Fibroblast of skin of abdomen (primary cell): ENCODE measurements at places on chromosomes 16 and 17.

DNA sequence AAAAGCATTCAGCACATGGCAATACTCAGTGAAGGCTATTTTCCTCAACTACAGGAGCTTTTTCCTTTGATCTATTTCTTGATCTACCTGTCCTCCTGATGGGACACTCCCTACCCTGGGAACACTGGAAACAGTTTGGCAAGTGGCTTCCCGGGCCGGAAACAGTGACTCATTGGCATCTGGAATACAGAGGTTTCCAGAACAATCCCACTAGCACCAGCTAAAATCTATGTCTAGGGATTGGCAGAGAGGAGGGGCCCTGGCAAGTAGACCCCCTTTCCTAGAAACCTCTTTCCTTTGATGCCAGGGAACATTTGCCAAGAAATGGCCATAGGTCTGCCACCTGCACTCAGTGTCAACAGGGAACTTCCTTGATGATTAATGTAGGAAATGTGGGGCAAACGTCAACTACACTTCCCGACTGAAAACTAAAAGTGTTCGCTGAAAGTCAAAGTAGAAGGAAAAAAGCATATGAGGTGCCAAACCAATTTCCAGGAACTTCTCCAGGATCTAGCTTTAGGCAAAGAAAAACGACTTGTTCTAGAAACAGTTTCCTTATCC is 30.4 kb upstream of the FBXW10B start:
- peak; percentile 23 for DNase-seq

- DNase-seq = no peak
Measured at GRCh38 chr17:42700586-42701289, 18.4 kb downstream of the CNTNAP1 start.

- DNase-seq = no peak
Measured at GRCh38 chr17:45715787-45716186, 68.3 kb upstream of the CRHR1 start.

GRCh38 chr16:79725051-79725450 is 124.5 kb upstream of the MAF start:
- DNase-seq = no peak

GRCh38 chr16:81618661-81619060 is 160.4 kb upstream of the PLCG2 start:
- DNase-seq = no peak

DNA sequence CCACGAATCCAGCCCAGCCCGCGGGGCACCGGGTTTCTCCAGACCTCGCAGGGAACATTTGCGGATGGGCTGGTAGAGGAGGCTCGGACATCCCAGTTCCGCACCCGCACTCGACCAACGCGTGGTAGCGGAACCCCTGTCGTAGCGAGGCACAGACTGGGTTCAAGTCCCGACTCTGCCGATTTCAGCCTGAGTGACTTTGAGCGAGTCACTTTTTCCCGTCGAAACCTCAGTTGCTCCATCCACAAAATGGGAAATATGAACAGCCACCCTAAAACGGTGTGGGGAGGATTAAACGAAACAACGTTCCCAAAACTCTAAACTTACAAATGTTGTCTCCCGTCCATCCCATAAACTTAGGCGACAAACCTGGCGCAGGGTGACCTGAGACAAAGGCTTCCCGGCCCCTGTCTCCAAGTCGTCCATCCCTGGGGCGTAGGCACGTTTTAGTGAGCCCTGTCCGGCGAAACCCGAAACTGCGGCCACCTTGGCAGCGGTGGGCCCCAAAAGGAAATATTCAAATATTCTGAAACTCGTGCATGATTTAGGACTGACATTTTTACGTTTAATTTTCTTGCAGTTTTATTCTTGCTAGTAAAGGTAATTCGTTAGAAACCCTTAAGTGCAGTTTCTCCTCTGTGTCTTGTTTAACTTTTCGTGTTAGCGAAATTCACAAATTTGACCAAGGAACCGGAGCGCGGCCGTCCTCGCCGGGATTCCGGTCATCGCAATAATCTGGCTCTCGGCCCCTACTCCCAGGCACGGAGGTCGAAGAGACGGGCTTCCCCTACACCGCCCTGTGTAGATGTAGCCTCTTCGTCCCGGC is 1.9 kb upstream of the MLLT6 start:
- no peak for DNase-seq

DNA sequence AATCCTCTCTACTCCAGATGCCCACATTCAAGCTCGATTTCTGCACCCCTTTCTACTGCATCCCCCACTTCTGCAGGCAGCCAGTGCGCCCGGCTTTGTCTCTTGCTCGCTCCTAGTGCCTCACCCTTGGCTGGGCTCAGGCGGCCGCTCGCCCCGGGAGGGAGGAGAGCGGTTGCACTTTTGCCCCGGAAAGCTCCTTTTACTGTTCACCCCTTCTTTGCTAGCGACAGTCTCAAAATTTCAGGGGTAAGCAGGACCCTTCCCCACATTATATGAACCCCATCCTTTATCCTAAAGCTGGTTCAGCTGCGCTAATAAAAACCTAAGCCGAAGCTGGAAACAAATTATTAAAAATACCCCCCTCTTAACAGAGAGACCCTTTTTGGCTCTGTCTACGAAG is 1.0 kb downstream of the HOXB5 start:
- DNase-seq = no peak

- DNase-seq = no peak
Measured at GRCh38 chr17:8955021-8955959, 10.2 kb downstream of the PIK3R5 start.

GRCh38 chr16:59887856-59888255 is 1153.7 kb upstream of the GOT2 start:
- DNase-seq = no peak

- no peak for DNase-seq
Measured at GRCh38 chr16:14071576-14072271, 605 bp downstream of the MRTFB start.

DNA sequence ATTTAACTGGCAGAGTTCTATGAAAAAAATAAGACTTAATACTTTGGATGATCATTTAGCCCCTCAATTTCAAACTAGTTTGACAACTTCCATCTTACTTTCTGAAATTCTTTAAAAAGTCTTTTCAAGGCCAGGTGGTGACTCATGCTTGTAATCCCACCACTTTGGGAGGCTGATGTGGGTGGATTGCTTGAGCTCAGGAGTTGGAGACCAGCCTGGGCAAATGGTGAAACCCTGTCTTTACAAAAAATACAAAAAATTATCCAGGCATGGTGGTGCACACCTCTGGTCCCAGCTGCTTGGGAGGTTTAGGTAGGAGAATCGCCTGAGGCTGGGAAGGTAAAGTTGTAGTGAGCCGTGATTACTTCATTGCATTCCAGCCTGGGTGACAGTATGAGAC is 154.4 kb downstream of the TANC2 start:
- peak; percentile 44 for DNase-seq

- no peak for DNase-seq
Measured at GRCh38 chr16:1920727-1921171, 2.5 kb upstream of the HS3ST6 start.

- DNase-seq = no peak
Measured at GRCh38 chr16:28112908-28113307, 49.4 kb upstream of the GSG1L start.

- peak; percentile 64 for DNase-seq
Measured at GRCh38 chr17:15267996-15268395, 2.9 kb upstream of the PMP22 start.

DNA sequence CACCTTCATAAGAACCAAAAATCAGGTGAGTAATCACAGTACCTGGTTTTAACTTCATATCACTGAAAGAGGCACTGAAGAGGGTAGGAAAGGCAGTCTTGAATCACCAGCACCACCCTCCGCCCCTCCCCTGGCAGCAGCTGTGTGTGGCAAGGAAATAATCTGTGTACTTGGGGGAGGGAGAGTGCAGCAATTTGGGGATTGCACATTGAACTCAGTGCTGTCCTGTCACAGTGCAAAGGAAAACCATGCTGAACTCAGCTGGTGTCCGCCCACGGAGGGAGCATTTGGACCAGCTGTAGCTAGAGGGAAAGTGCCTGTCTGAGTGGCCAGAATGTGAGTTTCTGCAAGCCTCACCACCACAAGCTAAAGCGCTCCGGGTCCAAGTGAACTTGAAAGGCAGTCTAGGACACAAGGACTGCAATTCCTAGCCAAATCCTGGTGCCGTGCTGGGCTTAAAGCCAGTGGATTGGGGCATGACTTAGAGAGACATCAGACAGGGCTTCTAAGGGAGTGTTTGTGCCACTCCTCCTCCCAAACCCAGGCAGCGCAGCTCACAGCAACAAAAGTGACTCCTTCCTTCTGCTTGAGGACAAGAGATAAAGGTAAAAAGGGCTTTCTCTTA is 39.7 kb upstream of the ALDH3A1 start:
- no peak for DNase-seq

DNA sequence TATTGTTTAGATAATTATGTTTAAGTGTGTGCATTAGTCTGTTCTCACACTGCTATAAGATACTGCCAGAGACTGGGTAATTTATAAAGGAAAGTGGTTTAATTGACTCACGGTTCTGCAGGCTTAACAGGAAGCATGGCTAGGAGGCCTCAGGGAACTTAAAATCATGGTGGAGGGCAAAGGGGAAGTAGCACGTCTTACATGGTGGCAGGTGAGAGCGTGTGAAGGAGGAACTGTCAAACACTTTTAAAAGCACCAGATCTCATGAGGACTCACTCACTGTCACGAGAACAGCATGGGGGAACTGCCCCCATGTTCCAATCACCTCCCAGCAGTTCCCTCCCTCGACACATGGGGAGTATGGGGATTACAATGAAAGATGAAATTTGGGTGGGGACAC is 203.5 kb upstream of the GOT2 start:
- no peak for DNase-seq

DNA sequence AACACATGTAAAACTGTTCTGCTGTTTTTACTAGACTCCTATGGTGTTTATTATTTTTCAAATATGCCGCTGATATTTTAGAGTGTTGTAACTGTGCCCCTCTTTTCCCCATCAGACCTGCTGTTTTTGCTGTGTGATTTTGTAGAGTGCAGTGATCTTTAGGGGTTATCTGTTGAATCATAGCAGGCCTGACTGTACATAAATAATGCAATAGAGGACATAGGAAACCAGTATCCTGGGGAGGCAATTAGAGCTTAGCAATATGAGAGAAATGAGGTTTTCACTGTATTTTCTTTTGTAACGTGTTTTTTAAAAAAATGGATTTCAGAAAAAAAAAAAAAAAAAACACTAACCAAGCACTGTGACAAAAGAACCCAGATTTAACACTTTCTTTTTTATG is 662.2 kb downstream of the TOX3 start:
- no peak for DNase-seq

GRCh38 chr16:1743376-1744337 is 27.7 kb downstream of the NME3 start:
- no peak for DNase-seq
